ENCODE measurements at places on chromosomes 3 and 15.

DNA sequence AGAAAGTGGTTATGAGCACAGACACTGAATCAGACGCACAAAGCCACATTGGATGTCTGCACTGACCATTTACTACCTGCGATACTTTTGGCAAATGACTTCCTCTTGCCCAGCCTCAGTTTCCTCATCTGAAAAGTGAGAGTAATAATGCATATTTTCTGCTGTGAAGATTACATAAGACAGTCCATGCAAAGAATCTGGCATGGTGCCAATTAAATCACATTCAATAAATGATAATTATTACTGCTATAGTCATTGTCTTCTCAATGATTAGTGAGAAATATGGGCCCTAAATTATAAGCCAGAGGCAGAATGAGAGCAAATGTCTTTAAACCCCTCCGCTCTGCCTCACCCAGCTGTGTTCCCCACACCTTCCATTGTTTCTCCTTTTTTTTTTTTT, 16.0 kb upstream of the BCL2L10 start:
- no peak for DNase-seq

DNA sequence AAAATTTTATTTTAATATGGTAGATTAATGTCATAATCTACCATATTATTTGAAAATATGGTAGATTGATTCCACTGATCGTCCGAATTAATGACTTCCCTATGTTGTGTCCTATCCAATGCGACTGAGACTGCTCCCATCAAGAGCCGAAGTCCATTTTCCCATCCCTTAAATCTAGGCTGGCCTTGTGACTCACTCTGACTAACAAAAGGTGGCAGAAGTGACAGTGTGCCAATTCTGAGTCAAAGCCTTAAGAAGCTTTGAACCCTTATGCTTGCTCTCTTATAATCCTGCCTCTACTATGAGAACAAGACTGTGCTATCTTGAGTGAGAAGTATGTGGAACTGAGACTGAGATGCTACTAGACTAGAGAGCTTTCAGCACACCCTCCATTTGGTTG, 387.2 kb downstream of the ROBO1 start:
- DNase-seq: no peak

DNA sequence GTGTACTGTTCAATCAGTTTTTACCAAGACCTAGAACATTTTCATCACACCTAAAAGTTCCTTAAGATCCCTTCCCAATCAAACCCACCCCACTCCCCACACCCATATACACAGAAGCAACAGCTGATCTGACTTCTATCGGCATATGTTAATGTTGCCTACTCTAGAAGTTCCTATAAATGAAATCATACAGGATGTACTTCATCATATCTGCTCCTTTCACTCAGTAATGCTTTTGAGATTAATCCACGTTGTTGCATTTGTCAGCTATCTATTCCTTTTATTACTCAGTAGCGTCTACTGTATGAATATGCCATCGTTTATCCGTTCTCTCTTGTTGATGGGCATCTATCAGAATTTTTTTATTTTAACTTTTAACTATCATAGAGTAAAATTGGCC, 14.3 kb upstream of the FILIP1L start:
- DNase-seq: no peak

- no peak for DNase-seq
Observed at GRCh38 chr3:126537730-126538281, 13.9 kb downstream of the CHST13 start.

DNA sequence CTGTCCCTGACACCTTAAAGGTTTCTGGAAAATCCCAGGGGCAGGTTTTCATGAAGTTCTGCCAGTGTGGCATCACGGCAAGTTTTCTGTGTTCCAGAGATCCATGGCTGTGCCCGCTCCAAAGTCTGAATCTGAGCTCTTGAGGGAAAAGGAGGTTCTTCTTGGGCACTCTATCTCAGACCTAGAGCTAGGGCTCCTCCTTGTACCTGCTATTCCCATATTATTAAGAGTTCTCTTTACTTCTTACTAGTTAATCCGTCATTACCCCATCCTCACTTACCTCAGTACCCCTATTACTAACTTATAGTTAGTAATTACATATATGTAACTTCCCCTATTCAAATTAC, 5.9 kb upstream of the TRA2B start:
- no peak for DNase-seq

DNA sequence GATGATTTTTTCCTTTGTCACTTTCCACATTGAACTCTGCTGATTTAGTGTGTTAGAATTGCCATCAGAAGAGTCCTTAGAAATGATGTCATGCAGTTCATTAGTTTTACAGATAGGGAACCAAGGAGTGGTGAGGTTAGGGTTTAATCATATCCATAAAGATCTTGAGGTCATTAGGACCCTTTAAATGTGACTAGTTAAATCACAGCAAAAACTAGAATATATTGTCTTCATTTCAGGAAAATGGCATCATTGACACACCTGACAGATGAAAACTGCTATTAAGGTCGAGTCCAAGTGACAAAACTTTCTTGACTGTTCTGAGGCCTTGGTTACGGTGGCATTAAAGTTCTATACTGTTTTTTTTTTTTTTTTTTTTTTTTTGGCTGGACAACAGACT, 50.5 kb downstream of the MBNL1 start:
- no peak for DNase-seq

DNA sequence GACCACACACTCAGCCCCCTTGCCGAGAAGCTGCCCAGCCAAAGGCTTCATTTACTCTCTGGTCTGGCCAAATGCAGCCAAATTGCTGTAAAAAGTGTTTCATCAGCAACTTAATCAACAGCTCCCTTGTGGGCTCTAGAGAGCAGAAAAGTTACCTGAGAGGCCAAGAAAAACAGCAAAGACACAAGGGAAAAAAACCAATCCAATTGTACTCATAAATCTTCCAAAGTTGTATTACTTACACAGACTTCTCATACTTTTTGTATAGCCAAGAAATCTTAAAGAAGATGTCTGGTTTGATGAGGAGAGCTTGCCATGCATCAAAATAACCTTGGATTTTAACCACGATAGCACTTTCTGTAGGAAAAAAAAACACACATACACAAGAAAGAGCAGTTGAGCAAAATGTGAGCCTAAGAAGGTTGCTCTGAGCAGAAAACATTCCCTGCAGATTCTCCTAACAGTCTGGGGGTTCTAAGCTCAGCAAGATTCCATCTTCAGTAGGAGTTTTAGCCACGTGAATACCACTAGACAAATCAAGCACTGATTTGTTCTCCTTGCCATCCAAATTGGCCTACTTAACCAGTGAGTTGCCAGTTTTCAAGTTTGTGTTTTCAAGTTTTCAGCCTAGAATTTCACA, 120.0 kb downstream of the CYP19A1 start:
- no peak for DNase-seq

DNA sequence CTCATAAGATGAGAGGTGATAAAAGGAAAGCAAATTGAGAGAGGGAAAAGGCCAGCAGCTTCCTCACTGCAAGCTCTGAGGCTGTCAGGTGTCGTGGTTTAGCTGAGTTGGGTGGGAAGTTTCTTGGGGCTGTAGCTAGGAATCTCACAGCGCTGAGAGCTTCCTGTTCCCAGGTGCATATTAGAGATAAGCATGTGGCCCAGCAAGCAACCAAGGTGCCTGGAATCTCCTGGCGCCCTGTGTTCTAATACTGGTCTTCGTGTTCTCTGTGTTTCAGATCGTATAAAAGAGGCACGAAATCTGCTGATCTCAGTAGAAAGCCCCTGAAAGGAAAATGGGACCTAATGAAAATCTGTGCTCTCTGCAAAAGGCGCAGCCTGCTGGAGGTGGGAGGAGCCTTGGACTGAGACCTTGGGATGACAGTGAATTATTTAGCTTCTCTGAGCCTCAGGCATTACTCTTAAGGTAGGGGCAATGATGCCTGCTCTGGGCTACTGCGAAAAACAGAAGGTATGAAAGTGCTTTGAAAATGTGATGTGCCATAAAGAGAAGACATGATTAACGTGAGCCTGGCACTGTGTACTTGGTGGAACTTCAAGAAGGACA, 499.9 kb downstream of the TBL1XR1 start:
- DNase-seq: no peak

DNA sequence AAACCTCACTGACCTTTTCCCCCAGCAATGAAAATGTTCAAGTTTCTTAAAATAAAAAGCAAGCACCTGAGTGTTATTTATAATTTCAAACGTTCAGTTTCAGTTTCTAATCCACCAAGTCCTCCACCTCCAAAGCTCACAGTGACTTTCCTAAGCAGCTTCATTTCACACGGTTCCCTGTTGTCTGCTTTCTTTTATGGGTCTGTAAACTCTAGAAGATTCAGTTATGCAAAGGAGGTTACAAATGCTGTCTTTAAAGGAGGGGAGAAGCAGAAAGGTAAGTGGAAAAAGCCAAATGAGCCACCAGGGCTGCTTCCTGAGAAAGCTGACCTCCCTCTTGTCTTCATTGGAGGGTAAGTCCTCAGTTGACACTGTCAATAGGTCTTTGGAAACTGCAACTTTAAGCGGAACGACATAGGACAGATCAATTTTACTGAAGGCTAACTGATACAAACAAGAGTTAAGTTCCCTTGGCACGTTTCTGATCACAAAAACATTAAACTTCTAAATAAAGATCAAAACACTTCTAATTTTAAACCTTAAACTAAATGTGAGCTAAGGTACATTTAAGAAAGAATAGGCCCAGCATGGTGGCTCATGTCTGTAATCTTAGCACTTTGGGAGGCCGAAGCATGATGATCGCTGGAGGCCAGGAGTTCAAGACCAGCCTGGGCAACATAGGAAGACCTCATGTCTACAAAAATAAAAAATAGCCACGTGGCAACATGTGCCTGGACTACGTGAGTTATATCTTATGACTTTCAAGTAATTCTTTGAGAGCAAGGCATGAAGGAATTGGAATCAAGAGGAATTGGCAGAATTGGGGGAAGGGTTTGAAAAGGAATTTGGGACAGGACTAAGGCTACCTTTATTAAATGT, 151.9 kb upstream of the UBE2E1 start:
- no peak for DNase-seq
